ENCODE measurements at places on chromosomes 11 and 22. TPM values are rescaled to one million over a fixed set of nuclear protein-coding genes. Genes with fewer than 3 reads are reported as not detected.

OVCH2 gene
- polyA plus RNA-seq = not detected

DNA sequence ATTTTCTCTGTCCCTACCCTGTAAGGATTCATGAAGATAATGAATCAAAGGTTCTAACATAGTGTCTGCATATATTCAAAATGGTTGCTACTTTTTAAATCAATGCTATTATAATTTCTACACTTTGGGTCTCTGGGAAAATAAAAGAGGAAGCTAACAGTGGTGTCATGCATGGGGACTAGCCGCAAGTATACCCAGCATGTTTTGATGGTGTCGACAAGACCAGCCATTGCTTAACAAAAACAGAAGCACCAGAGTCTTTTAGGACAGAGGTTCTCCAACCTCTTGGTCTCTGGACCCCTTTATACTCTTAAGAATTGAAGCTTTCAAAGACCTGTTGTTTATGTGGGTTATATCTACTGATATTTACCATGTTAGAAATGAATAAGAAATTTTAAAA is 37.8 kb downstream of the RNF141 start:
- DNase-seq = no peak

DNA sequence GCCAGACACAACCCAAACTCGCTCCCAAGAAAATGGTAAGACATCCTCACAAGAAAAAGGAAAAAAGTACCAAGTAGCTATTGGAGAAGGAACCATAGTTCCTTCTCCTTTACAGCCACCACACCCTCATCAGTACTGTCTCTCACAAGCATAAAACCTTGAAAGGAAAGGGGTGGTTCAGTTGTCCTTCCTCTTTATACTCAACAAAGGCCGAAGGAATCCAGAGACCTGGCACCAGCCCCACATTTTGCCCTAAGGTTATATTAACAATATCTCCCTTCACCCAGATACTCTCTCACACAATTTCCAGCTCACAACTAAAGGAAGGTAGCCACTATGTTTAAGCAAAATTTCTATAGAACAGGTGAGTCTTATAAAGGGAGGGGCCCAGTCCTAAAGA is 8.5 kb downstream of the FHIP1B start:
- DNase-seq = no peak

C11orf65 gene
- polyA plus RNA-seq = 0.61 TPM

- peak; percentile 36 for DNase-seq
These were observed 32.2 kb upstream of the MYO18B start for GRCh38 chr22:25709758-25710157.

DNA sequence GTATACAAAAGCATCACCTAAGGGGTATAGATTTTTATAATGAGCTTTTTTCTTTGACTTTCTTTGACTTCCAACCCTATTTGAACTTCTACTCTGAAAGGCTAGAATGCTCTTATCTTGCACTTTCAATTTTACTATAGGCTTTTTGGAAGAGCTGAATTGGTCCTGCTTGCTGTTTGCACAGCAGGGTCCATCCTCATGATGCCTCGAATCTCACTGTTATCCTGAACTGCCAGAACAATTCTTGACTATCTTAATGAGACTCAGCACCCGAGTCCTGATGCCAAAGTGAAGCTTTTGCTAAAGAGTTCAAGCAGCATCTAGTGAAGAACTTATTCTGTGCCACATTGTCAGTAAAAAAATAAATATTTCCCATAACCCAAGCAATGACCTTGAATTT is 488.3 kb upstream of the ANO5 start:
- DNase-seq = no peak

OR10A3 gene
- polyA plus RNA-seq = not detected

DLG2 gene
- polyA plus RNA-seq = 0.76 TPM

CNIH2 gene
- polyA plus RNA-seq = not detected

- DNase-seq = no peak
These were observed 28.4 kb upstream of the FADD start for GRCh38 chr11:70174547-70175235.

PHLDA2 gene
- not detected for polyA plus RNA-seq

DNA sequence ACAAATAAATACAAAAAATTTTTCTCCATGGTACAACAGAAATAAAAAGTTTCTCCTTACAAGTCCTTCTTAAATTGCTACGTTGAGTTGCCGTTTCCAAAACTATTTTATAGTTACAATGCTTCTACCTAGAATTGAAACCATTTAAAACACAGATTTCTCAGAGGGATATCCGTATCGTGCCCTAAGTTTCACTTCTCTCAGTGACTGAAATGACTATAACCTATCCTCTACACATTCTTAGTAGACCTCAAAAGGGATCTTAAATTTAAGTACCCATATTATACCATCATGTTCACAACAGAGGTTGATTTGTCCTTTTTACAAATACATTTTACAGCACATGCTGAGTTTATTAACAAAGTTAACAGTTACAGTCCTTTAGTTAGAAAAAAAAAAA is 44.1 kb downstream of the USP28 start:
- no peak for DNase-seq

- DNase-seq = no peak
These were observed 20.1 kb downstream of the DGCR6L start for GRCh38 chr22:20299746-20300136.

DNA sequence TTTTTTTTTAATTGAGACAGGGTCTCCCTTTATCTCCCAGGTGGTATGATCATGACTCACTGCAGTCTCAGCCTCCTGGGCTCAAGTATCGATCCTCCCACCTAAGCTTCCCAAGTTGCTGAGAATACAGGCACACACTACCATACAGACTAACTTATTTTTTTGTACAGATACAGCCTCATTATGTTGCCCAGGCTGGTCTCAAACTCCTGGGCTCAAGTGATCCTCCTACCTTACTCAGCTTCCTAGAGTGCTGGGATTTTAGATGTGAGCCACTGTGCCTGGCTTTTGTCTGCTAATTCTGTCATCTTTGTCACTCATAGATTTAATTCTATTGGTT is 43.5 kb downstream of the CBL start:
- no peak for DNase-seq

- no peak for DNase-seq
These were observed 141.3 kb downstream of the NAV2 start for GRCh38 chr11:19853920-19854319.

DNA sequence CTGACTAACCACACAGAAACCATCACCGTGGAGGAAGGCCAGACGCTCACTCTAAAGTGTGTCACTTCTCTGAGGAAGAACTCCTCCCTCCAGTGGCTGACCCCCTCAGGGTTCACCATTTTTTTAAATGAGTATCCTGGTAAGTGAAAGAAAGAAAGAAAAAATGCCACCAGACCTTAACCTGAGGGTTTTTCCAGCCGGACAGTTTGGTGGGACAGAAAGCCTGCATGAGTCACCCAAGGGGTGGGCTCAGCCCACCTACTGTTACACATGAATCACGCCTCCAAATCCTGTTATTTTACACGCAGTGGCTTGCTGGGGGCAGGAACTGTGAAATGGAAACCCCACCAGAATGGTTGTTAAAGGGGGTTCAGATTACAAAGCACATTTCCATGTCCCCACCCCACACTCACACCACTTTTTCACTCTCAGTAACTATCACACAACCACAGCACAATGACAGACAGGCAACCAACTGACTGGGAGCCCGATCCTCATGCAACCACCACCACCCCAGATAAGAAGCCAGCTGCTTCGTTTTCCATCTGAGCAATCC is 11.9 kb downstream of the CRTAM start:
- DNase-seq = no peak

TENM4 gene
- polyA plus RNA-seq = not detected

- no peak for DNase-seq
These were observed 4.8 kb upstream of the C11orf97 start for GRCh38 chr11:94507485-94507884.

- DNase-seq = no peak
These were observed 1.5 kb downstream of the RAB39A start for GRCh38 chr11:107929611-107930200.

DNA sequence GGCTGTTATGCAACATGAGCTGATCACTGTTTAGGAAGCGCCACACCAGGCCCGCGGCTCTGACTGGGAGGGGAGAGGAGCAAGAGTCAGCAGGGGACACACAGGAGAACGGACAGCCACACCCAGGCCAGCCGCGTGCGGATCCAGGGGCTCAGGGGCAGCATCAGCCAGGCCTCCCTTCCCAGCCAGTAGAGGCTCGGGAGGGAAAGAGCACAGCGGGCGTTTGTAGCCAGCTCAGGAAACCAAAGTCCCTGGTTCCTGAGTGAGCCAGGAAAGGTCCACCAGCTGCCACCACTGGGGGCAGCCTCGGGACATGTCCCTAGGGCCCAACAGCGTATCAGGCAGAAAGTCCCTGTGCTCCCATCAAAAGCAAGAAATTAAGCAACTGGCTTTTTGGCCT is 71.8 kb upstream of the PITPNB start:
- DNase-seq = no peak

DBX1 gene
- polyA plus RNA-seq = not detected

- no peak for DNase-seq
These were observed 45.0 kb downstream of the BCR start for GRCh38 chr22:23225337-23225723.

Data from naive thymus-derived CD4-positive, alpha-beta T cell (primary cell).